Mesenchymal stem cell (in vitro differentiated cells and primary cell): ENCODE measurements at places on chromosomes 4 and X.

- peak overlapping the region; percentile 87 for H3K27ac ChIP-seq
- DNase-seq = no peak
- no peaks in the 10 kb centered on the region for H3K27me3 ChIP-seq
- H3K4me1 ChIP-seq = peaks cover 11% of the 10 kb centered on the region
Observed at GRCh38 chr4:169098054-169098497, 88.0 kb upstream of the CBR4 start.

- DNase-seq = peak; percentile 53
- no peak overlapping the region for H3K4me3 ChIP-seq
- H3K27ac ChIP-seq = peak overlapping the region; percentile 93
- no peaks in the 10 kb centered on the region for H3K27me3 ChIP-seq
- H3K4me1 ChIP-seq = peaks cover 5% of the 10 kb centered on the region
Observed at GRCh38 chrX:20362268-20363267, 95.9 kb upstream of the RPS6KA3 start.

DNA sequence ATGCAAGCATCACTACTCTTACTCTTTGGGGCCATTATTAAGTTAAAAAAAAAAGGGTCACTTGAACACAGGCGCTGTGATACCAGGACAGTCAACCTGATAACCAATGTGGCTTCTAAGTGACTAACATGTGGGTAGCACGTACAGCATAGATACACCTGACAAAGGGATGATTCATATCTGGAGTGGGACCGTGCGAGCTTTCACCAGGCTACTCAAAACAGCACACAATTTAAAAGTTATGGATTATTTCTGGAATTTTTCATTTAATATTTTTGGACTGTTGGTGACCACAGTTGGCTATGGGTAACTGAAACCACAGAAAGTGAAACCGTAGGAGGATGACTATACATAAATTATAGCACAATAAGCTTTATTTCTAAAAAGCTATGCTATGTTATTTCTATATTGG, 113.8 kb upstream of the STIM2 start:
- no peak for DNase-seq
- H3K27me3 ChIP-seq = no peaks in the 10 kb centered on the region
- H3K4me1 ChIP-seq = no peaks in the 10 kb centered on the region

DNA sequence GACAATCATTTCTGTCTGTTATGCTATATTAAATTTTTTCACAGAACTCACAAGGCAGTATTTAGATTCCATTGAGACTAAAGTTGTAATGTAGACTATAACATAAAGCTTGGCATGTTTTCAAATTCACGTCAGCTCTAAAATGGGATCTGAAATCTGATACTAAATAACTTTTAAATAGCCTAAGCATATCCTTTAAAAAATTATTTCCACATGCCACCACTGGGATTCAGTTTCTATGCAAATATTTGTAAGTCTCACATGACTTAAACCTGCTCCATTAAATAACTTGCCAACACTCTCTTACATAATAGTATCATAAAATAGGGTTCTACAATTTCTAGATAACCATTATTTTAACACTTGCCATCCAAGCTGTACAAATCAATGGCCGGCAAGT, 32.4 kb downstream of the KLHL8 start:
- no peak for DNase-seq
- no peak overlapping the region for H3K27ac ChIP-seq
- H3K4me1 ChIP-seq = no peaks in the 10 kb centered on the region
- H3K4me3 ChIP-seq = no peak overlapping the region

DNA sequence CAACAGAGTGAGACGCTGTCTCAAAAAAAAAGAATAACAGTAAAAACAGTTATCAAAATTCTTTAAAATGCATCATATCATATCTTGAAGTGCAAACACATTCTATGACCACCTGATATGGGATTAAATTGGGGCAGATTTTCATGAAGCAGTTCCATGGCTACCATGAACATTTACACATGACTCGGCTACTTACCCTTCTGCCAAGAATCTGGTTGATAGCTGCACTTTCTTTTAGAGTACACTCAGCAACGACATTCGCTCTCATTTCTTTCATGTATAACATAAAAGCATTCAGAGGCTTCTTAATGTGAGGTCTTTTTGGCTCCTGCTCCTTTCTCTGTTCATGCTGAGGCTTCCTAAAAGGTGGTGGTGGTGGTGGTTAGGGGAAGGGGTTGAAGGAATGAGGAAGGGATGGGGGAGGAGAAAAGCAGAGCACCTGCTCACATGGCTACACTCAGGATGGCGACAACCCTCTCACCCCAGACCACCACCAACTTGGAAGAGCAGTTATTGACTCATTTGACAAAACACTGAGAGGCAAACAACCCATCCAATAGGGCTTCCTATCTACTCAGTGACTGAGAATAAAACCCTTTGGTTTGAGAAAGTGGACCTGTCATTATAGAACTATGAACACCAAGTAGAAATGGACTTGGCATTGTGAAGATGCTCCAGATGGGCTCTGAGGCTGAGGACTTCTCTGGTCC, 88.5 kb downstream of the HADH start:
- no peaks in the 10 kb centered on the region for H3K4me1 ChIP-seq
- H3K4me3 ChIP-seq = no peak overlapping the region
- H3K27me3 ChIP-seq = no peaks in the 10 kb centered on the region
- H3K27ac ChIP-seq = no peak overlapping the region
- no peak for DNase-seq
